ENCODE measurements at places on chromosomes 2 and 18.

GRCh38 chr2:62208074-62208757, 12.3 kb downstream of the B3GNT2 start:
- DNase-seq = no peak

- no peak for DNase-seq
These were observed 17.4 kb downstream of the KCNIP3 start for GRCh38 chr2:95314598-95314963.

DNA sequence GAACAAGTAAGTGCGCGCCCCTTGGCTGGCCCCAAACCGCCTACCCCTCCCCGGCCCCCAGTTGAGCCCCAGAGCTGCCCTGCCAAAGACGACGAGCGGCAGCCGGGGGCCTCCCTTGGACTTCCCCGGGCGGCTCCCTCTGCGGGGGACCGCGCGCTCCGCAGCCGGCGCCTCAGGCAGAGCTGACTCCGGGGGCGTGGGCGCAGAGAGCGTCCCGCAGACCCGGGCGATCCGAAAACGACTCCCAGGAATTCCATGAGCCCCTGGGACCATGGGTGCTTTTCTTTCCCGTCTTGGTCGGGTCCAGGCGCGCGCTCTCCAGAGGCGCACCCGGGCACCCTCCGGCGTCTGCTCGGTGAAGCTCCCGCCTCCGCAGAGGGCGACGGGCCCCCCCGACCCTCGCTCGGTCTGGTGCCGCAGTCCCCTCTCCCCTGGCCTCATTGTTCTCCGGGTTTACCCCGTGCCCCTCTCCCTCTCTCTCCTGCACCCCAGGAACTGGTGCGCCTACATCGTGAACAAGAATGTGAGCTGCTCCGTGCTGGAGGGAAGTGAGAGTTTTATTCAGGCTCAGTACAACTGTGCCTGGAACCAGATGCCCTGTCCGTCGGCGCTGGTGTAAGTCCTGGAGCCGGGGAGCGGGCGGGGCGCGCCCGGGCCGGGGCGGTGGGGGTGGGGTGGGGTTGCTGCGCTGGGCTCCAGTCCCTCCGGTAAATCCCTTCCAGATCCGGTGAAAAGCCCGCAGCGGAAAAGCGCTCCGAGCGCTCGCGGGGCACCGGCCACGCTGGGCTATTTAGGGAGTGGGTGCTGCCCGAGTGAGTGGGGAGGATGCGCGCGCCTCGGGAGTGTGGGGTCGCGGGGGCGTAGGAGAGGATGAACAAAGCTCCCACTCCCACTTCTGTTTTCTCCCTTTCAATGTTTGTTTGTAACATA, 776 bp downstream of the EMILIN2 start:
- DNase-seq = peak; percentile 43

DNA sequence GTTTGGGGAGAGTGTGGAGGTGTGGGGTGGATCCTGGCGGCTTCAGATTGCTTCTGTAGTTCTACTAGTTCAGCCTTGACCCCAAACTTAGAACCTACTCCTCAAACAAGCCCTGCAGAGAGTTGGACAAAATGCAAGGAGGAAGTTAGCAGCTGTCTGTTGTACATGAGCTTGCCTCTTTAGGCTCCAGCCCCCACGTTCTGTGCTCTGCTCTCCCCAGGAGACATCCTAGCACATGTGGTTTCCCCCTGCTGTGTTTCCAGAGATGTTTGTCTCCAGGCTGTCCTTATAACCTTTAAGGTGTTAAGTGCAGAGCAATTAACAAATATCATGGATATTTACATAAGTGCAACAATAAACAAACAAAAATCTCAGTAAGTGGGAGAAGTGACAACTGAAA, 111.1 kb downstream of the ACOXL start:
- DNase-seq = no peak

DNA sequence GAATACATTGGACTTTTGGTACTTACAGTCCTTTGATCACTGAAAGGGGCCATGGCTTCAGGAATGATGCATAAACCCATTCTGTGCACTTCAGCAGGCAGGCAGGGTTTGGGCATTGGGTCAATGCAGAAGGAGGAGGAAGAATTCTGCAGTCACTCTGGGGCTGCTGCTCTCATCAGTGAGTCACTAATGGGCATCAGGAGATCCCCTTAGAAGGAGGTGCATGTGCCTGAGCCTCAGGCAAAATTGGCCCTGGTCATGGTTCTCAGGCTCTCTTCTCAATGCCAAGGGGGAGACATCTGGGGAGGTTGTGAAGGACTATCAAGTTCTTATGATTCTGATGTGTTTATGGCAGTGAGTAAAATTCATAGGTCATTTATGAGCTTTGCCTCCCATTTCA, 52.0 kb upstream of the TNP1 start:
- peak; percentile 86 for DNase-seq

DNA sequence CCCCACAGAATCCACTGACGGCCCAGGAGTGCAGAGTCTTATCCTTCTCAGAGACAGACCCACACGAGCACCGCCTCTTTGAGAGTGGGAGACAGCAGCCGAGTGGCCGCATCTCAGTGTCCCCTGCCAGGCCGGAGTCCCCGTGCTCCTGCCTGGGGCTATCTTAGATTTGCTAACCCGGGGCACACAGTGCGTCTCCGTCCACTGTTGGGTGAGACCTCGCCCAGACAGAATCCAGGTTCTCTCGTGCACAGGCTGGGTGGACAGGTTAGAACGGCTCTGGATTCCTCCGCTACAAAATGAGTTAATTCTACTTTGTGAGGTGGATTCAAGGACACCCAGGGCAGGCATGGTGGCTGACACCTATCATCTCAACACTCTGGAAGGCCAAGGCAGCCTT, 88.3 kb downstream of the ZNF516 start:
- no peak for DNase-seq

DNA sequence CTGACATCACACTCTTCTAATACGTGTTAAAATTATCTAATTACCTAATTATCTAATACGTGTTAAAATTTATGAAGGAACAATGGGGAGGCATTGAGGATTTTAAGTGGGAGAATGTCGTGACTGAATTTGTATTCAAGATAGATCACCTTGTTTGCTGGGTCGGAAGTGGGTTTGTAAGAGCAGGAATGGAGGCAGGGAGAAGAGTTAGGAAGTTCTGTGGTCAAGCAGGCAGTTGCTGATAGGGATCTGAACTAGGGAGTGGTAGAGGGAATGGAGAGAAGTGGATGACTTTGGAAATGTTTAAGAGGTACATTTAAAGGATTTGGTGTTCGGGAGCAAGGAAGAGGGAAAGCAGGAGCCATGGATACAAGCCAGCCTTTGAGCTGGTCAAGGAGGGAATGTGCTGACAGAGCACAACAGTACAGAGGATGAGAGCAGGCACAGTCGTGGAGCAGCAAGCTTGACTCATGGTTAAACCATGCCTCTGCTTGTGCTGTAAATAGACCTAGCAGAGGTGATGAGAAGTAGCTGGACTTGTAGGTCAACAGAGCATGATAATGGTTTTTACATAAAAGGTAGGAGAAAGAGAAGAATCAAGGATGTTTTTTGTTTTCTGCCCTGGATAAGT, 16.2 kb downstream of the IL18RAP start:
- peak; percentile 32 for DNase-seq

Data from EL (cell line).